ENCODE measurements at places on chromosomes 16 and 17. TPM values are rescaled to one million over a fixed set of nuclear protein-coding genes. Genes with fewer than 3 reads are reported as not detected.

CAMTA2 gene
- 24.7 TPM for total RNA-seq

PNMT gene
- 26.2 TPM for total RNA-seq

NR1D1 gene
- 8.3 TPM for total RNA-seq

ZPBP2 gene
- total RNA-seq = not detected

GPS1 gene
- total RNA-seq = 79.5 TPM

GAS2L2 gene
- not detected for total RNA-seq

CCL5 gene
- total RNA-seq = 3.1 TPM

TLCD2 gene
- total RNA-seq = 3.7 TPM

ZP2 gene
- total RNA-seq = not detected

HOXB4 gene
- total RNA-seq = 0.52 TPM

PGAP3 gene
- 21.6 TPM for total RNA-seq

DNA sequence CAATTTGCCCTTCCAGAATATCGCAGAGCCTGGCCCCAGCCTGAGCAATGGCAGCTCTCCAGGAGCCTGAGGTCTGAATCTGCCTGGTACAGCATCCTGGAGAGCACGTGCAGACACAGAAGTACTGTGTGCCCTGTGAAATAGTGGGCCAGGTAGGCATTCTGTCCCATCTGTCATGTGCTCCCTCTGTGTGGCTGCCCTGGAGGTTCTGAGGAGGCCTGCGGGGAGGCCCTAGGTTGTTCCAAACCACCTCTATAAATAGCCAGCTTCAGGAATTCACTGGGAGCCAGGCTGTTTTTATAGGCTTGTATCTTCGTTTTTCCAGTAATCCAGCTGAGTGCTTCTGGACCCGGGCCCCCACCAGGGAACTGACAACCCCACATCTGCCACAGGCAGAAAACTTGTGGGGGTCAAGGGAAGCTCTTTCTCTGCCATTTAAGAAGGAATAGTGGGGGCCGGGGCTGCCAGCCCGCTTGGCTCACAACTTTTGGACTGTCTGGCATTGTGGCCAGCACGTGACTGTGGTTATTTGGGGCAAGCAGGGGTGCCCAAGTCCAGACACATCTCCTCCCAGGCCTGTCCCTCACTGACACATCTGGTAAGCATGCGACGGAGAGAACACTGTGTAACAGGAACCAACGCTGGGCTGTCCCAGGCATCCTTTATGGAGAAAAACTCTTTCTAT lies 356.3 kb upstream of the TNRC6C start:
- H3K27me3 ChIP-seq = no peaks in the 10 kb centered on the region
- DNase-seq = peak; percentile 89
- no peaks in the 10 kb centered on the region for H3K36me3 ChIP-seq
- H3K4me1 ChIP-seq = no peaks in the 10 kb centered on the region

DNA sequence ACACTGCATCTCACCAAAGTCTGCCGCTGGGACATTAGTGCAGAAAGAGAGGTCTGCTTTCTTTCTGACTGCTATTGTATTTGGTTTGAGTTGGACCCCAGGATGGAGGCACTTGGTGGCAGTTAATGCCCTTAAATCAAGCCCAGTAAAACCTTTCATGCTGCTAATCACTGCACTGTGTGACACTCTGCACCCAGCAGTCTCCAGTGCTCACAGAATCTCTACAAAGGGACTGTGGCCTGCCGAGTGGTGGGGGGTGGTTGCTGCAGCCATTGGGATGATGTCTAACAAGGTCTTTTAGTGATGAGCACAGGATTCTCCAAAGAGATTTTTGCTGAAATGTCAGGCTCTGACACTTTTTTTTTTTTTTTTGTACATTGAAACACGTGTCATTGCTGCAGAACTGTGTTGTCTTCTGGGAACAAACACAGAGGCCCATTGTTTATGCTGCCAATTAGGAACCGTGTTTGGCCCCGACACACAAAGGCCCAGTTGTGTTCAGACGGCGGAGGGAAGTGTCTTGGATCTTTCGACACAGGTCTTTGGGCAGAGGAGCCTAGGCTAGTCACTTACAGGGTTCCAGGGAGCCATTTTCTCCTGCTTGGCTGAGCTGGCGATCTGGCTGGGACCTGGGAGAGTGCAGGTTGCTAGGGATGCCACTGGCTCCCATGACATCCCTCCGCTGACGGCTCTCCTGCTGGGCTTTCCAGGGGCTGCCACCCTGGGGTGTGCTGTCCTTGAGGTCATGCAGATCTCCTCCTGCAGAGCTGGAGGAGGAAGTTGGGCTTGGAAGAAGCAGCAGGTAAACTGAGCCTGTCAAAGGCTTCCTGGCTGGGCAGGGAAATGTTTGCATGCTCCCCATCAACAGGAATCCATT lies 16.2 kb upstream of the TNRC6C start:
- H3K27me3 ChIP-seq = no peaks in the 10 kb centered on the region
- DNase-seq = no peak
- no peak overlapping the region for H3K27ac ChIP-seq
- no peaks in the 10 kb centered on the region for H3K36me3 ChIP-seq
- no peaks in the 10 kb centered on the region for H3K4me1 ChIP-seq

DNA sequence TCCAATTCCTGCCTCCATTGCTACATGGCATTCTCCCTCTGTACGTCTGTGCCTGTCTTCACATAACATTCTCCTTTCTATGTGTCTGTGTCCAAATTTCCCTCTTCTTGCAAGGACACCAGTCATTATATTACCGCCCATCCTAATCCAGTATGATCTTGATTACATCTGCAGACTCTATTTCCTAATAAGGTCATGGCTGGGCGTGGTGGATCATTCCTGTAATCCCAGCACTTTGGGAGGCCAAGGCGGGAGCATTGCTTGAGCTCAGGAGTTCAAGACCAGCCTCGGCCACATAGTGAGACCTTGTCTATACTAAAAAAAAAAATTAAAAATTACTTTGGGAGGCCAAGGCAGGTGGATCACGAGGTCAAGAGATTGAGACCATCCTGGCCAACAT lies 5.0 kb upstream of the PRR14 start:
- no peaks in the 10 kb centered on the region for H3K4me1 ChIP-seq
- H3K4me3 ChIP-seq = no peak overlapping the region
- no peaks in the 10 kb centered on the region for H3K27me3 ChIP-seq

DNA sequence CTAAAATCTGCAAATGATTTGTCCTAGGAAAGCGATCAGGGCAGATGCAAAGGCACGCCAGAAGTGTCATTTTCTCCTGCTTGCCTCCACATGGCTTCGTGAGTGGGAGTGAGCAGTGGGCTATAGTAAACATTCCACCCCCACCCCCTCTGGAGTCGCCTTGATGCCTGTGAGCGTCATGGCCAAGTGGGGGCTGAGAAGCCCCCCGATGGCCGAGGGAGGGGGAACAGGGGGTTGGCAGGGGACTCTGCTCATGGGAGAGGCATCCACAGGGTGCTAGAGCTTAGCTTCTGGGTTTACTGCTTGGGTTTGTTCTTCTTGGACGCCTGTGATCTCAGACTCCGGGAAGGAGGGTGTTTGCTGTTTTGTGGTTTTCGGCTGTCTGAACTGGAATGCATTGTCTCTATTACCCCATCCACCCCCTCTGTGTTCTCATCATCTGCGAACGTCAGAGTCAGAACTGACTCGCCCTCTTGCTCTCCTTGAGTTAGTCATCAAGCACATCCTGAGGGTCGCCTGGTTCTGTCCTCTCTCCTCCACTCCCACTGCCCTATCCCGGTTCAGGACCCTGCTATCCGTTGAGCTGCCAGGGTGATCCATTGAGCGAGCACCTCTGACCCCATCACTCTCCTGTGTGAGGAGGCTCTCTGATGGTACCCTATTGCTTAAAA lies 15.4 kb downstream of the TNS4 start:
- H3K4me1 ChIP-seq = no peaks in the 10 kb centered on the region
- no peaks in the 10 kb centered on the region for H3K36me3 ChIP-seq
- H3K4me3 ChIP-seq = no peak overlapping the region
- peak overlapping the region; percentile 0 for H3K27ac ChIP-seq
- H3K27me3 ChIP-seq = no peaks in the 10 kb centered on the region

- no peak for DNase-seq
- H3K27ac ChIP-seq = no peak overlapping the region
- H3K36me3 ChIP-seq = no peaks in the 10 kb centered on the region
- H3K4me3 ChIP-seq = no peak overlapping the region
- H3K27me3 ChIP-seq = no peaks in the 10 kb centered on the region
Observed at GRCh38 chr17:63531022-63531965, 8.1 kb downstream of the KCNH6 start.

- no peaks in the 10 kb centered on the region for H3K36me3 ChIP-seq
- no peaks in the 10 kb centered on the region for H3K4me1 ChIP-seq
- H3K4me3 ChIP-seq = no peak overlapping the region
- H3K27me3 ChIP-seq = no peaks in the 10 kb centered on the region
- DNase-seq = peak; percentile 48
- no peak overlapping the region for H3K27ac ChIP-seq
Observed at GRCh38 chr17:74529243-74529642, 2.0 kb downstream of the CD300LB start.

- no peak overlapping the region for H3K27ac ChIP-seq
- DNase-seq = no peak
- H3K27me3 ChIP-seq = no peaks in the 10 kb centered on the region
Observed at GRCh38 chr17:4497101-4497824, 1.4 kb upstream of the SPNS2 start.

- no peaks in the 10 kb centered on the region for H3K36me3 ChIP-seq
- no peak overlapping the region for H3K27ac ChIP-seq
Observed at GRCh38 chr17:69508814-69509213, 94.3 kb downstream of the MAP2K6 start.

DNA sequence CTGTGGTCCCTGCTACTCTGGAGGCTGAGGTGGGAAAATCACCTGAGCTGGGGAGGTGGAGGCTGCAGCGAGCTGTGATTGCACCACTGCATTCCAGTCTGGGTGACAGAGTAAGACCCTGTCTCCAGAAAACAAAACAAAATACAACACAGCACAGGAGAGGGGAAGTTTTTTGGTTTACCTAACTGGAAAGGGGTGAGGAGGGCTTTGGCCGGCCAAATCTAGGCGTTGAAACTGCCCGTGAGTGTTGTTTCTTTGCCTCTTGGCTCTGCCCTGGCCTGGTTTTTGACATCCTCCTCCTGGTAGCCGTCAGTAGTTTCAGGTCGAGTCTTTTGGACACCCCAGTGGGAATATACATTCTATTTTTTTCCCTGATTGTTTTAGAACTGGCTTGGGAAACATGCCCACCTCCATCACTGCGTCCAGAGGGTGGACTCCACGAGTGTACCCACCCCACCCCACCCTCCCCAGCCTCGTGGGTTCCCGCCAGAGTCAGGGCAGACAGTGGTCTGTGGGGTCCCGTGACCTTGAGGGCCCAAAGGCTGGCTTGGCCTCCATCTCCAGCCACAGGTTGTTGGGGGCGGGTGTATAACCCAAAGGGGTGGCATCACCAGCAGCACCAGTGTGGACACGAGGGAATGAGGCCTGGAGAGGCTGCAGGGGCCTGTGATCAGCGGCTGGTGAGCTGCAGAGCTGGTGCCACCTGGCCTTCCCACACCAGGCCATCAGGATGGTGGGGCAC lies 42.7 kb downstream of the NT5M start:
- no peaks in the 10 kb centered on the region for H3K27me3 ChIP-seq
- no peaks in the 10 kb centered on the region for H3K36me3 ChIP-seq
- no peak overlapping the region for H3K4me3 ChIP-seq
- no peak overlapping the region for H3K27ac ChIP-seq
- no peak for DNase-seq

GRCh38 chr16:69596801-69597200 lies 31.0 kb downstream of the NFAT5 start:
- H3K36me3 ChIP-seq = no peaks in the 10 kb centered on the region
- H3K27ac ChIP-seq = no peak overlapping the region
- no peaks in the 10 kb centered on the region for H3K27me3 ChIP-seq
- no peaks in the 10 kb centered on the region for H3K4me1 ChIP-seq
- no peak for DNase-seq

DNA sequence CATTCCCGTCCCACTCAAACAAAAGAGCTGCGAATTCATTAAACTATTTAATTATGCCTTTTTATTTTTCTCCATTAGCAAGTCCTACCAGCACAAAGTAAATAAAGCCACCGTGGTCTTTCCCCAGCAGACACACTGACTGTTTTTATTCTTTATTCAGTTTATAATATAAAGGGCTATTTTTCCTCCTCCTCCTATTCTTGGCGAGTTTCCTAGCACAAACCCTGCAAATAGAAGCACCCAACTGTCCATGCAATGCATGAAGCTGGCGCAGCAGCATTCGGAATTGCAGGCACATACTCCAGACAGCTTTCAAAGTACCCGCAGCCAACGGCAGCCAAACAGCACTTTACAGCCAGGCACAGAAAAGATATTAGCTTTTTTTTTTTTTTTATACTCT lies 583.4 kb upstream of the PSMD7 start:
- no peak overlapping the region for H3K27ac ChIP-seq
- H3K4me3 ChIP-seq = no peak overlapping the region
- no peaks in the 10 kb centered on the region for H3K4me1 ChIP-seq

DNA sequence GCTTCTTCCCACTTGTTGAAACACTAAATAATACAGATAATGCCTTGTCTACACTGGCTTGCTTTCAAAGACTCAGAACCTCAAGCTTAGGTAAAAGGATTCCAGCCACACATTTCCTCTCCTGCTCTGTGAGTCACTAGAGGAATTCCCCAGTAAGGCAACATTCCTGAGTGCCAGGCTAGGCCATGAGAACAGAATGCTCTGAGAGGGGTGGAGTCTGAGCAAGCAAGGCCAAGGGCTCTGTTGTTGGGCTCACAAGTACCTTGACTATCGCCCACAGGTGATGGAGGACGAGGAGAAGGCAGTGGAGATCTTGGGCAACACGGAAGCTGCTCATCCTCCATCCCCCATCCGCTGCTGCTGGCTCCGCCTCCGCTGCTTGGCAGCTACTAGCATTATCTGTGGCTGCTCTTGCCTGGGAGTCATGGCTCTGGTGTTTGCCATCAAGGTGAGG lies 6.7 kb upstream of the PHKG2 start:
- no peak for DNase-seq
- H3K36me3 ChIP-seq = peaks cover 46% of the 10 kb centered on the region
- peaks cover 24% of the 10 kb centered on the region for H3K4me1 ChIP-seq
- H3K27me3 ChIP-seq = no peaks in the 10 kb centered on the region
- H3K27ac ChIP-seq = peak overlapping the region; percentile 35
- no peak overlapping the region for H3K4me3 ChIP-seq

DNA sequence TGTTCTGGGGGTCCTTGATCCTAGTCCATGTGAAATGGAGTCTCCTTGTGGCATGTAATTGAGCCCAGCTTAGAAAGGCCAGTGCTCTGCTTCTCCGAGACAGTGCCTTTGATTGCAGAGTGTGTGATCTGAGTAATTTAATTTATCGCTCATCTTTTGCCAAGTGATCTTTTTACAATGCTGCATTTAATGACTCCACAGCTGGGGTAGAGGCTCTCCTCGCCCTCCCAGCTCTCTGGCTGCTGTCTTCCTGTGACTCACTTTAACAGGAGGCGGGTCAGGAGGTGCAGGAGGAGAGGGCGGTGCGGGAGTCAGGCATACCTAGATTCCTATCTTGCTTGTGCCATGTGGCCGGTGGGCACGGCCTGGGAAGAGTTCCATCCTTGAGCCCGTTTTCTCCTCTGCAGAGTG lies 113.4 kb upstream of the FOXF1 start:
- no peak for DNase-seq
- H3K4me1 ChIP-seq = no peaks in the 10 kb centered on the region
- no peaks in the 10 kb centered on the region for H3K27me3 ChIP-seq
- no peak overlapping the region for H3K4me3 ChIP-seq
